NCI-H2171 (cell line): ENCODE measurements at places on chromosomes 16 and 17.
A peak's percentile ranks its signal among the peaks of the same experiment; 100 is the strongest.

GRCh38 chr17:28702026-28702751, 9.5 kb downstream of the PROCA1 start:
- no peak for DNase-seq

- no peak for DNase-seq
These were observed 401.0 kb downstream of the PMP22 start for GRCh38 chr17:14864127-14864526.

DNA sequence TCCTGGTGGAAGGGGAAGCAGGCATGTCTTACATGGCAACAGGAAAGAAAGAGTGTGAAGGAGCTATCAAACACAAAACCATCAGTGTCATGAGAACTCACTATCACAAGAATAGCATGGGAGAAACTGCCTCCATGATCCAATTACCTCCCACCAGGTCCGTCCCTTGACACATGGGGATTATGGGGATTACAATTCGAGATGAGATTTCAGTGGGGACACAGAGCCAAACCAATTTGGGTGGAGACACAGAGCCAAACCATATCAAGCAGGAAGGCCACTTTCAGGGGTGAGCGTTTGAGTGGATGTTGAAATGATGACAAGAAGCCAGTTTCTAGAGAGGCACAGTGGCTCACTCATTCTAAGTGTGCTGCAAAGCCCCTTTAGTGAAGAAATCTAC, 143.8 kb downstream of the CPPED1 start:
- DNase-seq, result no peak

- no peak for DNase-seq
These were observed 54.3 kb upstream of the CDC42EP4 start for GRCh38 chr17:73365906-73366623.

DNA sequence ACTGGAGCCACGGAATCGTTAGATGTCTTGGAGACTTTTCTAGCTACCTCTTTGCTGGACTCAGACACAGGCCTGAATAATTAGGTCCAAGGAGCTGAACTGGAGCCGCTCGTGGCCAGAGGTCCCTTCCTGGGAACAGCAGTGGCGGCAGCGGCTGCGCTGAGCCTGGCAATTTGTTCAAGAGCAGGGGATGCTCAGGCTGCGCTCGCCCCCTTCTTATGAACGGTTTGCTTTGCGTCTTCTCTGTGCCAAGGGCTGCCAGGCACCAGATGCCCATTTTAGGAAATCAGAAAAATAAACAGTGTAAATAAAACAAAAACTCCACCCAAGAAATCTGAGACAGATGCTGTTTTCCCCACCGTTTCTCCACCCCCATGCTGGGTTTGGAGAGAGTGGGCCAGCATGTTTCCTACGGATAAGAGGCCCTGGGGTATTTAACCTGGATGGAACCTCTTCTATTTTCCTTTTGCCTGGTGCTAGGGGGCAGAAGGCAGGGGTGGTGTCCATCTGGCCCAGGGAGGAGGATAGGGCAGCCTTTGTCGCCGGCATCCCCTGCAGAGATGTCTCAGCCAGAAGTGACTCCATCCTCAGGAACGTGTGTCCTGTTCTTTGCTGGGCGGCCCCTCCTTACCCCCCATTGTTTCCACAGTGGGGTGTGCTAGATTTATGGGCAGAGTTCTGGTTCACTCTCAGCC, 163.4 kb downstream of the SEC14L1 start:
- peak; percentile 20 for DNase-seq

DNA sequence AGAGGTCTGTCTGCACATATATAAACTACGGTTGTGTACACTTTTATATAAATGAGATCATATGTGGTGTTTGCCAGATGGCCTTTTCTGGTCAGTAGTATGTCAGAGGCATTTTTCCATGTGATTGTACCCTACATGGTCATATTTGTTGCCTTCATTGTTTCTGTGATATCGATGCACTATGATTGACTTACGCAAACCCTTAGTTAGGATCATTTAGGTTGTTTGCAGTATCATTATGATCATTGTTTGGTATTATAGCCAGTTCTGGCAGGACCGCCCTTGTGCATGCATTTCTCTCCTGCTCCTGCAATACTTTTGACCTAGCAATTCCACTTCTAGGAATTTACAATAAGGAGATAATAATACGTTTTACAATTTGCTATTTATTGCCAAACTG, 169.1 kb downstream of the MSI2 start:
- DNase-seq, result no peak

DNA sequence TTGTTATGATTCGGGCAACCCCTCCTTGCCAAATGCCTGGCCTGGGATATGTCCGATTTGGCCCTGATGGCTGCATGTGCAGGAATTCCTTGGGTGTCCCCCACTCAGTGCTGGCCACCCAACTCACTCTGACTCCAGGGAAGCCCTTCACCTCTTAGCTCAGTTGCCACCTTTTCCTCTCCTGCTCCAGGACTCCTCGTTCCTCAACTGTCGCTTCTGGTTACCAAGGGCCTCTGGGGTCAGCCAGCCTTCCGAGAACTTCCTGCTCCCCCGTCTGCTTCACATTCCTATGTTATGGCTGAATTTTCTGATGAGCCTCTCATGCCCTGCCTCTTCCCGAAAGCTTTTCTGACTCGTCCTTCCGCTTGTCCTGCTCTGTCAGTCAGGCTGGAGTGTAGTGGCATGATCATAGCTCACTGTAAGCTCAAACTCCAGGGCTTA, 63.5 kb downstream of the SPACA3 start:
- no peak for DNase-seq

GRCh38 chr16:22843856-22844255, 29.9 kb downstream of the HS3ST2 start:
- no peak for DNase-seq

DNA sequence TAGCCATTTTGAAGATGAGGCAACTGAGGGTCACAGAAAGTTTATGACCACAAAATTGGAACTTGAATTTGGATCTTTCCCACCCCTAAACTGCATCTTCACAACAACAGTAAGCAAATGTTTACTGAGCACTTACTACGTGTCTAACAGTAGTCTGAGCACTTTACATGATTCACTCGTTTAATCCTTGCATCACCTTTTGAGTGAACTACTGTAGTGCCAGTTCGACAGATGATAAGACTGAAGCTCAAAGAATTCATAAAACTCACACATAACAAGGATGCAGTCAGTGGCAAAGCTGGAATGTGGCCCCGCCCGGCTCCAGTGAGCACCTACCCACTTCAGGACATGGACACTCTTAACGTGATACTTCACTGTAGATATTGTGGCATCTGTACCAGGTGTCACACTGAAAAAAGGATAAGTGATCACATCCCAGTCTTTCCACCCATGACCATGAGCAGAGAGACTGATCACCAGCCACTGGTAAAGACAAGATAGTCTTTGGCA, 36.0 kb upstream of the HLF start:
- no peak for DNase-seq

DNA sequence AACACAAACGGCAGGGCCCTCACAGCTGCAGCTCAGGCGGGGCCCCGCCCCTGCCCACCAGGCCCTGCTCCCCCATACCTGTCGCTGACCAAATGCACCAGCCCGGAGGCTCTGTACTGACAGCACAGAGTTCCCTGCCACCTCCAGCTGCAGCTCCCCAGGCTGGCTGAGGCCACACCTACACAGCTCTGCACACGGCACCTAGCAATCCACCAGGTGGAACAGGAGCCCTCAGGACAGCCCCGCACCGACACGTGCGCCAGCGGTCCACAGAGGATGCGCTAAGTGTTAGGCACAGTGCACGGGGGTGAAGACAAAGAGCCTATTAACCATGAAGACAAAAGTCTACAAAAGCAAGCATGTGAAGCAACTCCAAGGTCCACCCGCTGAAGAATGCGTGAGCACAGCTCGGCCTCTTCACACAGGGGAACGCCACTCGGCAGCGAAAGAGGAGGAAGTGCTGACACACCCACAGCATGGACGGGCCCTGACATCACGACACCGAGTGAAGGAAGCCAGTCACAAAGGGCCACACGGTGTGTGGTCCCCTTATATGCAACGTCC, 5.4 kb downstream of the ZCCHC14 start:
- DNase-seq, result peak; percentile 74

DNA sequence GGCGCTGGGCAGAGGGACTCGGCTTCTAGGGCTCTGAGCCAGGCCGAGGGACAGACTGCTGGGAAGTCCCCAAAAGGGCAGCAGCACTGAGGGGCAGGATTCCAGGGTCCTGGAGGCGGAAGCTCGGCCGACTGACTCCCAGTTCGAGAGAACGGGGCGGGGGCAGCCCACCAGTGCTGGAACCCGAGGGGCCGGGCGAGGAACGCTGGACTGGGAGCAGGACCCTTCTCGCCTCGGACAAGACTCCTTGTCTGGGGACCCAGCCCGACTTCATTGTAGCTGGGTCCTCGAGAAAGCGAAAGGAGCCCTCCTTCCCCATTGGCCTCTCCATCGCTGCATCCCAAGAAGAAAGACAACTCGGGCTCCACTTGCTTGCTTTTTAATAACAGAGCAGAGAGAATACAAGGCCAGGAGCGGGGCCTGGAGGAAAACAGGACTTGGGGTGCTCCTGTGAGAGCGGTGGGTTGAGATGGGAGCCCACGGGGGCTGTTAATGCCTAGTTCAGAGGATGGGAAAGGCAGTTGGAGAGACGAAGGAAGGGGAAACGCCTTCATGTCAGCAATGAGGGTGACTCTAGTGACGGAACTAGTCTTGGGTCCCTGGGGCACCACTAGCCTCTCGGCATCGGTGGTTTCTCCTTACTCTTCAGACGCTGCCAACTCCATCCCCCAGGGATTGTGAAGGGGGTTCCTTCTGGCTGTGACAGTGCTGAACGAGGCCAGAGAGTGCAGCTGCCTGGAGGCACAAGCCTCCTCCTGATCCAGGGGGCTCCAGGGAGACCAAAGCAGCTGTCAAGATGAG, 492 bp upstream of the CAMTA2 start:
- DNase-seq, result peak; percentile 51

DNA sequence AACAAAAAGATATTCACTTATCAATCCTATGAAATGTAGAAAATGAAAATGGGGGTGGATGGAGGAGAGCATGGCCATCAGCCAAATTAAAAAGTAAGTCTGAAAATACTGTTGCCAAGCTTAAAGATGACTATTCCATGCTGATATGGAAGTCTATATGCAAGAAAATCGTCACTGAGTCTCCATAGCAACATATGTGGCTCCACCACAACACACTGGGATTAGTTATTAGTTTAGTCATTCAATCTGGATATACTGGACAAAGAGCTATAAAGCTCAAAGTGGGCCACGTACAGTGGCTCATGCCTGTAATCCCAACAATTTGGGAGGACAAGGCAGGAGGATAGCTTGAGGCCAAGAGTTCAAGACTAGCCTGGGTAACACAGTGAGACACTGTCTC, 24.7 kb upstream of the PSMD7 start:
- DNase-seq, result no peak

- no peak for DNase-seq
These were observed 99.3 kb upstream of the SOX9 start for GRCh38 chr17:72021417-72022041.

DNA sequence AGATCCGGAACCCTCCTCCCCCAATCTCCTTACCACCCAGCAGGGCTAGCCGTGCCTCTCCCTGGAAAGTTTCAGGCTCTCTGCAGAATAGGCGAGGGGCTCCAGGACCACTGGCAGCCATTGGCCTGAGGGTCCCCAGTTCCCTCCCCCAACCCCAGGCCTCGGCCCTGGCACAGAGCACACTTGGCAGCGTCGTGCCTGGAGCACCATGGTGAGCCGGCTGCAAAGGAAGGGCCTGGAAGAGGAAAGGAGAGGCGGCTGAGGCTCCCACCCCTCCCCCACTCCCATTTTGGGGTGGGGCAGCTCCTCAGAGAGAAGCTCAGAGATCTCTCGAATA, 369 bp upstream of the BTBD17 start:
- no peak for DNase-seq

DNA sequence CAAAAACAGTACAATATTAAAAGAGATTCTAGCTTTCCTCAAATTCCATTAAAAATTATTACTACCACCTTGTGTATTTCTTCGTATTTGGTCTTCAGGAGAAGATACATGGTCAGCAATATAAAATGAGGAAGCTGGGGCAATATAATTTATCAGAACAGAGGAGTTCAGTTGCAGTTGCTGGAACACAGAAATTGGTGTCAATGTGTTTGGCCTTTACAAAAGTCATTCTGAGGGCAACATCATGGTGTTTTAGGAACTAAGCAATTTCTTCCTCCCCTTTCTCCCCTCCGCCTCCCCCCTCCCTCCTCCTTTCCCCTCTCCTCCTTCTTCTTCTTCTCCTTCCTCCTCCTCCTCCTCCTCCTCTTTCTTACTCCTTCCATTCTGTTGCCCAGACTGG, 102.1 kb downstream of the YPEL2 start:
- no peak for DNase-seq

DNA sequence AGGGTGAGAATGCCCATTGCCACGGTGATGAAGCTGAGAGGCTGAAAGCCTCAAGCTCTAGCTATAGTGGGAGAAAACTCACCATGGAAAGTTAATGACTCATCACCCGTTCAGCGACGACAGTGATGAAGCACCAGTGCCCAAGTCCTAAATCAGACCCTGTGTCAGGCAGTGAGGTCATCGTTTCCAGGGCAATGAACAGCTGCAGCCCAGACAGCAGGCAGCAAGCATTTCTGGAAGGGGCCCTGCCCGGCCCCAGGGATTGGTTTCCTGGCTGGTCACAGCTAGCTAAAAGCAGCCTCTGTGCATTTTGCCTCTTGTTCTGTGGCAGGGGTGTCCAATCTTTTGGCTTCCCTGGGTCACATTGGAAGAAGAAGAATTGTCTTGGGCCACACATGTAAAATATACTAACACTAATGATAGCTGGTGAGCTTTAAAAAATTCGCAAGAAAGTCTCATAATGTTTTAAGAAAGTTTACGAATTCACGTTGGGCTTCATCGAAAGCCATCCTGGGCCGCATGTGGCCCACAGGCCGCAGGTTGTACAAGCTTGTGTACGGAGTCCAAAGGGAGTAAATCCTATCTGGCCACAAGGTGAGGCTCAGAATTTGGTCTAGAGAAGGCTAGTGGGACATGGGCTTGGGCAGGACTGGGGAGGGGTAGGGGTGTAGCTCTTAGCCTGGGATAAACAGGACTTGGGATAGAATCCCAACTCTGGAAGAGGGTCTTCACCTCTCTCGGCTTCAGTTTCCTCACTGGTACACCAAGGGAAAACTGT, 40.6 kb downstream of the MIS12 start:
- peak; percentile 22 for DNase-seq

DNA sequence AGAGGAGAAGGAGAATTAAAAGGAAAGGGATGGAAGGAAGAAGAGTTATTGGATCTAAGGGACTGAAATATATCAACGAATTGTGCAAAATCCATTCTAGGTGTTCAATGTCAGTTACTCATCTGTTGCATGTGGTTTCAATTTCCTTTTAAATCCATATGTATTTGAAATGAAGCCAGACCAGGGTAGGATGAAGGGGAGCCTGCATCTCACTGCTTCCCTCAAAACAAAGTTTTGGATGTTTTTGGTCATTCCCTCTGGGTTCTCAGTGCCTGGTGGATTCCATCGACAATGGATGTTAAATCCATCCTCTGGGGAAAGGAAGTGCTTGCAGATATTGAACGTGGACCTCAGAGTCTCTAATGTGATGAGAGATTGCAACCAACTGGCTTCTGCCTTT, 103.5 kb upstream of the XYLT1 start:
- no peak for DNase-seq
